ENCODE measurements at places on chromosomes 1 and 21.

- peak; percentile 68 for DNase-seq
Observed at GRCh38 chr1:227895828-227896685, 51.7 kb downstream of the WNT9A start.

DNA sequence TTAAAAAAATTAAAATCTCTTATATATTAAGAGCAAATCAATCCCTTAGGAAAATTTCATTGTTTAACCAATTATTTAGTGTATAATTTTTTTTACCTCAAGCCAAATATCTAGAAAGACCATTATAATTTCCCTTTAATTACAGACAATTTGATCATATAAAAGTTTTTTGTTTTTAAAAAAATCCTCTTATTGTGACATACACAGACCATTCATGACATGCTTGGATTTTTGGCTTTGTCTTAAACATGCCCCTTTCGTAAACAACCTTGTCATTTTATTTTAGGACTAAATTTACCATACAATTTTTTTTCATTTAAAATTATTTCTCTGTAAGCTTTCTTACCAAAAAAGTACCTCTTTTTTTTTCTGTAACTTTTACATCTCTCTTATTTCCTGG is 14.2 kb upstream of the CYP4B1 start:
- no peak for DNase-seq

DNA sequence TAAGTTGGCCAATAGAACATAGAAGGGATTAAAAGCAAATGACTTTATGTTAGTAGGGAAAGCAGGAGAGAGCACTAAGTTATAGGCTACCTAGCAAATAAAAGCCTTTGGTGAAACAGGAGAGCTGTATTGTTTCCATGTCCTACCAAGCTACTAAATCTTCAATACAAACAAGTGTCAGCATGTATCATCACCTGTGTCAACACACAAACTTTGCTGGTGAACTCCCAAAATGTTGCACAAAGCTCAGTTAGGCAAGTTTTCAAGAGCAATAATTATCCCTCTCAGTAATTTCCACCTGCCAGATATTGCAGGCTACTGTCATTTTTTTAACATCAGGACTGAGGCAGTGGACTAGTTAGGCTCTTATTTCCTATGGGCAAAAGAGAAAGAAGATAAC is 77.7 kb upstream of the ADAM30 start:
- no peak for DNase-seq

- no peak for DNase-seq
Observed at GRCh38 chr1:221169447-221169889, 290.2 kb downstream of the HLX start.

DNA sequence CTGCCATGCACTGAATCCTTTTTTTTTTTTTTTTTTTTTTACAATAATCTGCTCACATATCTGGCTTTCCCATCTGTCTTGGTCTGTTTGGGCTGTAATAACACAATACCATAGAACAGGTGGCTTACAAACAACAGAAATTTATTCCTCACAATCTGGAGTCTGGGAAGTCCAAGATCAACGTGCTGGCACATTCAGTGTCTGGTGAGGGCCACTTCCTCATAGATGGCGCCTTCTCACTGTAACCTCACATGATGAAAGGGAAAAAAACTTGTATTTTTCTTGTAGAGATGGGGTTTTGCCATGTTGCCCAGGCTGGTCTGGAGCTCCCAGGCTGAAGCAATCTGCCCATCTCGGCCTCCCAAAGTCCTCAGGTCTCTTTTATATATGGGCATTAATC is 13.0 kb upstream of the PARP1 start:
- DNase-seq, result peak; percentile 53

GRCh38 chr1:17527036-17527914 is 12.2 kb upstream of the ARHGEF10L start:
- no peak for DNase-seq

DNA sequence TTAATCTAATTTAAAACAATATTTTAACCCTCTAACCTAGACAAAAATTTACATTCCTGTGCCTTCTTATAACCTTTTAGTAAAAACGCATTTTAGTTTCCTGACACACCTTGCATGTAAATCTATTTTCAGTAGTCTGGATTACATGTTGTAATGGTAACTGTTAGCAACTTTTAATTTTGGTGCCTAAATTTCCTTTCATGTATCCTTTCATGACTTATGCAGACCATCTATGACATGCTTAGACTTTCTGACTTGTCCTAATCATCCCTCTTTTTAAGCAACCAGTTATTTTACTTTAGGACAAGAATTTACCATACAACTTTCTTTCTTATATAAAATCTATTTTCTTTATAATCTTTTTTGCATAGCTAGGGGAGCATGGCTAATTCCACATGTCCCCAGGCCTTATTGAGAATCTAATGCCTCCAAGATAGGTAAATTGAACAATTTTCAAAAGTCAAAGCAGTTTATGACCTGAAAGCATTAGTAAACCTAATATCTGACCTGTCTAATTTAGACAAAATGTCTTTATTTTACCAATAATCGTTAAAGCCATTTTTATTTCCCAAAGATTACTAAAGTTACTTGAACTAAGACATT is 57.5 kb upstream of the IL12RB2 start:
- DNase-seq, result no peak

- DNase-seq, result no peak
Observed at GRCh38 chr21:26288026-26288425, 117.5 kb upstream of the APP start.

- no peak for DNase-seq
Observed at GRCh38 chr1:22137004-22137720, 5.7 kb downstream of the WNT4 start.

- DNase-seq, result no peak
Observed at GRCh38 chr1:22983944-22984343, 11.3 kb upstream of the LACTBL1 start.

GRCh38 chr1:234271243-234271606 is 102.0 kb upstream of the COA6 start:
- DNase-seq, result no peak

- DNase-seq, result peak; percentile 60
Observed at GRCh38 chr1:200042552-200043335, 15.2 kb downstream of the NR5A2 start.

- peak; percentile 95 for DNase-seq
Observed at GRCh38 chr1:156122519-156123355, 8.2 kb downstream of the LMNA start.

DNA sequence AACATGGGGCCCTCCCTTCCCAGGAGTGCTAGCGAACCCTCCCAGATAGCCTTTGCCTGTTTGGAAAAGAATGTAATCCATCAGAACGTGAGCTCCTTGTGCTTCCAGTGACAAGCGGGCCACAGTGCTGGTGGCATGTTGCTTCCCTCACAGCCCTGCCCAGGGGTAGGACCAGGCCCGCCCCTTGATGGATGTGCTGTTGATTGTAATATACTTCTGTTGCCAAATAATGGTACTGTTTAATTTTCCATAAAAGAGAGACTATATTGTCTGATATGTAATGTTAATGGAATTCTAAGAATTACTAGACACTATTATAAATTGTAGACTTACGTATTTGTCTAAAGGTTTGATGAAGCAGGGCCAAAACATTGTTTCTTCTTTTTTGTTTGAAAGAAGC is 16.4 kb downstream of the ATP5PO start:
- DNase-seq, result no peak

- DNase-seq, result no peak
Observed at GRCh38 chr1:93979718-93980319, 70.6 kb upstream of the GCLM start.

DNA sequence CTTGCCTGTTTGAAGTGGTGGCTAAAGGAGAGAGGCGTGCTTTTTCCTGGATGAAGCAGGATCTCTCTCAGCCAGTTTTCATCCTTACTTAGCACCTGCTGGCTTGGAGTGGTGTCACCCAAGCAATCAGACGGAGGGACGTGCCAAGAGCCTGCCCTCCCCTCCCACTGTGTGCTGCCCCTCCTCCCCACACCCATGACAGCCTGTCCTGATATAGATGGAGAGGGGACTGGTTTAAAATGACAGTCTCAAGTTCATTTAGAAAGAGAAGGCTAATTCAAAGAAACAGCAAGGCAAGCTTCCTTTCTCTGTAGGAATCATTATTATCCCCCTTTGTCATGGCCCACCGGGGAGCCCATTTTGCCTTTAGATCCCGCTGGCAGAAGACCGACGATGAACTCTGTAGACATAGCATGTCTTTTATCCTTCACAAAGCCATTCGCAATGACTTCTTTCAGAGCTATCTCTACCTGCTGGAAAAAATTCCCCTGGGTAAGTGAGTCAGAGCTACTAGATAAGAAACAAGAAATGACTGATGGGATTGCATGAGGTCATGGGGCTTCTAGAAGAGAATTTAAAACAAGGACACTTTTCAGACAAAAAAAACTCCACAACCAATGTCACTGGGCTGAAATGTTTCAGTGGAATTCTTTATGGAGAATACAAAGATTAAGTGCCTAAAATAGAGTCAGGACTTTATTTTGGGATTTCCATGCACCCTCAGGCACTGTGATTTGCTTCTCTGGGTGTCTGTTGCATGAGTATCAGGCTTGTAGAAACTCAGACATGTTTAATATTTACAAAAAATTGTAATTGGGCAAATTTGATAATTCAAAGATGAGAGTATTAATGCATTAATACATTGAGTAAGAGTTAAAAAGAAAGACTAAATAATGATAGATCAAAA is at the start of gene NTMT2:
TSS of gene NTMT2 (plus strand) at position 190 of the 907 bp plus-strand sequence. CDS start at position 339, 149 bp downstream.
- DNase-seq, result no peak

DNA sequence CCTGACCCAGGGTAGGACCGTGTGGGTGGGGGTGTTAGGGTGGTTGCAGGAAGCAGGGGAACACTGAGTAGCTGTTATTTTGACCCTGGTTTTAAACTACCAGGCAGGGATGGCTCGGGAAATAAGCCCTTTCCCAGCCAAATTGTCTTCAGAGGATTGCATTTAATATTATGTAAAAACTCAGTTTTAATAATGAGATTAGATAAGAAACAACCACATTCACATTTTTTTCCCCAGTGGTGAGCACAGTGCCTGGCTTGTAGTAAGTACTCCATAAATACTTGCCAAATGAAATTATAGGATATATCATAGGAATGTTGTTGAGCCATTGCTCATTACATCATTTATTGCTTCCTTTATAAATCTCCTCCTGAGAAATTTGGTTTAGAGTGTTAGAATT is 3.1 kb upstream of the ACP6 start:
- DNase-seq, result no peak

DNA sequence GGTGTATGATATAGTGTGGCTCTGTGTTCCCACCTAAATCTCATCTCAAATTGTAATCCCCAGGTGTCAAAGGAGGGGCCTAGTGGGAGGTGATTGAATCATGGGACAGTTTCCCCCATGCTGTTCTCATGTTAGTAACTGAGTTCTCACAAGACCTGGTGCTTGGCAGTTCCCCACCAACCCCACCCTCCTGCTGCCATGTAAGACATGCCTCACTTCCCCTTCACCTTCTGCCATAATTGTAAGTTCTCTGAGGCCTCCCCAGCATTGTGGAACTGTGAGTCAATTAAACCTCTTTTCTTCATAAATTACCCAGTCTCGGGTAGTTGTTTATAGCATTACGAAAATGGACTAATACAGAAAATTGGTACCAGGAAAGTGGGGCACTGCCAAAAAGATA is 1705.3 kb downstream of the NCAM2 start:
- no peak for DNase-seq

DNA sequence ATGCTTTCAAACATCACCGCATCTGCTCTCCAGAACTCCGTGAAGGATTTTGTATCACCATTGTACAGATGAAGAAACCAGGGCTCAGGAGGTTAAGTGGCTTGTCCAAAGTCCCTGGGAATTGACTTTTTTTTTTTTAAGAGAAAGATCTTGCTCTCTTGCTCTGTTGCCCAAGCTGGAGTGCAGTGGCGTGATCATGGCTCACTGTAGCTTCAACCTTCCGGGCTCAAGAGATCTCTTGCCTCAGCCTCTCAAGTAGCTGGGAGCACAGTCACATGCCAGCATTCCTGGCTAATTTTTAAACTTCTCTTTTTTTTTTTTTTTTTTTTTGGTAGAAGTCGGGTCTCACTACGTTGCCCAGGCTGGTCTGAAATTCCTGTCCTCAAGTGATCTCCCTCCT is 6.9 kb upstream of the TAS1R2 start:
- DNase-seq, result no peak

- no peak for DNase-seq
Observed at GRCh38 chr1:6513320-6513801, 21.9 kb upstream of the PLEKHG5 start.

DNA sequence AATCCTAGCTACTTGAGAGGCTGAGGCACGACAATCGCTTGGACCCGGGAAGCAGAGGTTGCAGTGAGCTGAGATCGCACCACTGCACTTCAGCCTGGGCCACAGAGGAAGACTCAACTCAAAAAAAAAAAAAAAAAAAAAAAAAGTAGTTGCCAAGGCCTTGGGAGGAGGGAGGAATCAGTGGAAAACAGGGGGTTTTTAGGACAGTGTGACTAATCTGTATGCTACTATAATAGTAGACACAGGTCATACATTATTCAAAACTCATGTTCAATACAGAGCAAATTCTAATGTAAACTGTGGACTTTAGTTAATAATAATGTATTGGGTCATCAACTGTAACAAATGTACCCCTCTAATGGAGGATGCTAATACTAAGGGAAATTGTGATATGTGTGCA is 51.7 kb upstream of the CTPS1 start:
- DNase-seq, result no peak

DNA sequence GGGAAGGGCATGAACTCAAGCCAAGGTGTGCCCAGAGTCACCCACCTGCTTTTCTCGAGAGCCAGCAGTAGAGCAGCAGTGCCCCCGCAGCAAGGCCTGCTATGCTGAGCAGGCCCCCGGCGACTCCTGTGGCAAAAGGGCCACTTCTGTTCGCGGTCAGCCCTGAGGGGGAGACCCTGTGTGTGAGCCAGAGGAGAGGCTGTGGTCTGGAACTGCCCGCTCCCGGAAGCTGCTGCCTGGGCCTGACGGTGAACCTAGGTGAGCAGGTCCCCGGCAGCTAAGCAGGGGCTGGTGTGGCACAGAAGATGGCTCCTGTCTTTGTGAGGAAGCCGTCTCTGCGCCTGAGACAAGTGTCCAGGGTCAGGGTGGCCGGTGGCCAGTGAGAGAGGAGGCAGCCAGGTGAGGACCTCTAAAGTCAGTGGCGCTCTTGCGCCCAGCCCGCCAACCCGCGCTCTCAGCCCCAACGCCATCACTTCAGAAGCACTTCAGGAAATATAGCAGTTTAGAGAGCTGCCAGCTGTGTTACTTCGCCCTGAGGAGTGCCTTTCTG is 31.9 kb downstream of the FCRL5 start:
- no peak for DNase-seq

DNA sequence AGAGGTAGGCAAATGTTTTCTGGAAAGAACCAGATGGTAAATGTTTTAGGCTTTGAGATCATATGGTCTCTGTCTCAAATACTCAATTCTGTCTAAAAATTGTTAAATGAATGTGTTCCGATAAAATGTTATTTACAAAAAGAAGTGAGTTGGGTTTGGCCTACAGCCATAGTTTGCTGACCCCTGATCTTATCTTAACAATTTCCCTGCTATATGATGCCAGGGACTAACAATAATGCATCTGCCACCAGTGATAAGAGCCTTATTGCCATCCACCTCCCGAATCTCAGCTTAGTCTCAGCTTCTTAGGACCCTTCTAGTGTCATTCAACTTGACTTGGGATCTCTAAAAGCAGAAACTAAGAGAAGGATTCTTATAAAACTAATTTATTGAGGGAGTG is 208.5 kb upstream of the ADGRL2 start:
- DNase-seq, result no peak

All from coronary artery (tissue), 2 donors.